Thymus (tissue), 14 donors: ENCODE measurements at places on chromosomes 13 and 19. TPM values are rescaled to one million over a fixed set of nuclear protein-coding genes. Genes with fewer than 3 reads are reported as not detected.

METTL21C gene
- 0.09 TPM for polyA plus RNA-seq

ANGPTL4 gene
- 14.4 TPM for polyA plus RNA-seq

IL27RA gene
- 19.1 TPM for polyA plus RNA-seq

UBE2L5 gene
- polyA plus RNA-seq: 0.23 TPM
